Stimulated activated CD4-positive, alpha-beta T cell treated with anti-CD3 and anti-CD28 coated beads, Interleukin-1b, Interleukin-23, amount 100 ng/mL, for 1 hour (primary cell): ENCODE measurements at places on chromosomes 11 and 22.

DNA sequence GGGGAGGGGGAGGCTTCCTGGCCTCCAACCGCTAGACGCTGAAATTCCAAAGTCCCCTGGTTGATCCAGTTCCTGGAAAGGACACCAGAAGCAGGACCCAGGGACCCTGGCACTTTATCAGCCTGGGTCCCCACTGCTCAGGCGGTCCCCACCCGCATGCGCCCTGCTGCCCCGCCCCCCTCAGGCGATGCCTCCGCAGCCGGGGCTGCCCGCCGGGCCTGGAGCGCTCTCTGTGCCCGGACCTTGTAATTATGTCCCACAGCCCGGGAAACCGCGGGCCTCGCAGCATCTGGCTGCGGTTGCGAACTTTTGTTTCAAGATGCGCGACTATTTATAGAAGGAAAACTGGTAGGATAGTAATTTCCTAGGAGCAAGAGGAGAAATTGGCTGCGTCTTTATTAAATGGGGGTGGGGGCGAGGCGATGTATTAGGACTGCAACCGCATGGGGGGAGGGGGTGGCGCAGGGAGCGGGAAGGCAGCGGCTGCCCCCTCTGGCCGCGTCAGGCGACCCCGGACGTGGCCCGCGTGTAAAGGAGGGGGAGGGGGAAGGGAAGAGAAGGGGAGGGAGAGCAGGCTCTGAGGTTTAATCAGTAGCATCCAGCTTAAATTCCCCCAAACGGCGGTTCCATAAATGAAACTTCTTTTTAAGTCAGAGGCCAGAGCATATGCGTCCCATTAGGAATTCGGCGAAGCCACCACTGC is 6.1 kb downstream of the WNT7B start:
- DNase-seq, result no peak

GRCh38 chr22:37053310-37054055 is 1.9 kb downstream of the KCTD17 start:
- DNase-seq, result no peak

GRCh38 chr22:20029550-20030225 is 8.8 kb downstream of the TANGO2 start:
- no peak for DNase-seq

DNA sequence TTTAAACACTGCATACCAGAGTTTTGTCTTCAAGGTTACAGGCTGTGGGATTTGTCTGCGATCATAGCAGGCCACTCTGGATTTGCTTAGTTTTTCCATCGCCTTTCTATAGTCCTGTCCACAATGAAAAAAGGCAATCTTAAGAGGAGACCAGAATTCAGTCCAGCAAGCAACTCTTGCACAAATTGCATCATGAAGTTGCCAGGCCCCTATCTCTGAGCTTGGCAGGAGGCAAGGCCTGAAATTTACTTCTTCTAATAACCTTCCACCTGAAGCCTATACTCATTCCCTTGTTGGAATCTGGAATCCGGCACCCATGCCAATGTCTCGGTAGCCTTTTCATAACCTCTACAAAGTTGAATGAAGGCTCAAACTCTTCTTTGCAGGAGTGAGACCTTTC is 100.1 kb downstream of the NAV2 start:
- DNase-seq, result no peak

DNA sequence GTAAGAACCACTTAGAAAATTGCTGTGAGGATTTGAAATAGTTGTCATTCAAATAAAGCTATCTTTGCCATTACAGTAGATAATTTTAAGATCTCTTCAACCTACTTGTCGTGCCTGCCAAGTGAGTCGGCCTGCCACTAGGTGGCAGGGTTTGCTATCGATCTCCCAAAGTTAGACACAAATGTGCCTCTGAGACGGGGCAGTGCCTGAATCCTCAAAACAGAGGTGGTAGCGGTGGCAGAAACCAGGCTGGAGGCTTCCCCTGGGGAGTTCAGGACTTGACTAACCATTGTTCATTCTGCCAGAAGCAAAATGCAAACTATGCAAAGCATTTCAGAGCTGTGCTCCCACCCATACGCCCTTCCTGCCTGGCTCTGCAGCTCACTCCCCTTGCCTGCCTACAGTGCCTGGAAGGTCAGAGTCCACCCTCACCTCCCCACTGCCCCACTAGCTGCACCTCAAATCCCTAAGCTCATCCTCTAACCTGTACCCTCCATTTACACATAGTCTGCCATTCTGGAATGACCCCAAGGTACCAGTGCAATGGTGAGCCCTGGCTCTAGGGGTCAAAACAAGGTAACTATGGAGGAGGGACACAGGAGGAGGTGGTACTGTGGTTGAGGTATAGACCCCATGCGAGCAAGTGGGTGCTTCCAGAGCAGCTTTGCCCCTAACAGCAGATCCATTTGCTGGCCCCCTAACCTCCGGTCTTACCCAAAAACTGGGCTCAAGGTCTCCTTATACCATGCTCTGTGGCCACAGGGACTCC is 82.1 kb downstream of the C11orf58 start:
- DNase-seq, result peak; percentile 12

DNA sequence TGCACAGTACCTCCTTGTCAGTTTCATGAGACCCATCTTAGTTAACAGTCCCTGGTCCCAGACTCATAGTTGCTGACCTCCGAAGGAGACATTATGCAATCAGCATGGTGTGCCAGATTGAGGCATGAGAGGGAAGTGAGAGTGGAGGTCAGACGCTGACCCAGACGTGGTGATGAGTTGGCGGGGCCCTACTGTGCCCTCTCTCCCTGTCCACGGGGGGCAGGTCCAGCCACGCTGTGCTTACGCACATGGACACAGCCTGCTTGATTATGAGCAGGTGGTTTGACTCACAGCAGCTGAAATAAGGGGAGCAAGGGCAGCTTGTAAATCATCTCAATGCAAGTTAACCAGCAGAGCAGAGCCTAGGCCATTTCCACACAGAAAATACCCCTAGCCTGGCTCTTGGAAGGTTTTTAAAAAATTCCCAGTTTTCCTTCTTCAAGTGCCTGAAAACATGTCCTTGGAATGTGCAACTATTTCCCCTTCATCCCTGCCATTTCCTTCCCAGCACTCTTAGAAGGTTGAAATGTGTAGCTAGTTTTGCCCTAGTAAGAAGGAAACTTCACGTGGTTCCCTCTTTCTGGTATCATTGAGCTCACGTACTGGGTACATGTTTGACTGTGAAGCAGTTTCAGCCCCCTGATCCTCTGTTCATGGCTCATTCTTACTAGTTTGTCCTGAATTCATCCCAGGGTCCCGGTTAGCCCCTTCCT is 122.6 kb upstream of the SORL1-AS1 start:
- no peak for DNase-seq

GRCh38 chr22:37855462-37855861 is 6.2 kb downstream of the EIF3L start:
- DNase-seq, result no peak

GRCh38 chr11:40306938-40307548 is 1152.4 kb downstream of the LRRC4C start:
- DNase-seq, result no peak

DNA sequence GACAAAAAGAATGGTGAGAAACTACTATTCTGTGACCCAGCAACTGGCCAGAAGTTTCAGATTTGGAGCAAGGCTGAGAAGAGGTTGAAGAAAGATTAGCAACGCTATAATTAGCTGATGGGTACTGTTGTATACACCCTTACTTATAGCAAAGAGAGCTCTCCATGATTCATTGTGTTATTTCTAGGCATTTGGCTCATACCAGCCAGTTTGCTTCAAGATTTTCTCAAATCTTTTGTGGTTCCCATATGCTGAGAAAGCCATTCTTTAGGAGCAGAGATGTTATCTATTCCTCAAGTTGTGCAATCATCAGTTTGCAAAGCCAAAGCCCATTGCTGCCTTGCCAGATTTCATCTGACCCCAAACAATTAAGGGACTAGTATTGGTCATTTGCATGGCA is 179.4 kb downstream of the ETS1 start:
- no peak for DNase-seq

GRCh38 chr11:117579161-117579560 is 217.9 kb downstream of the DSCAML1 start:
- no peak for DNase-seq

GRCh38 chr22:47035425-47035881 is 273.0 kb downstream of the TBC1D22A start:
- DNase-seq, result no peak

DNA sequence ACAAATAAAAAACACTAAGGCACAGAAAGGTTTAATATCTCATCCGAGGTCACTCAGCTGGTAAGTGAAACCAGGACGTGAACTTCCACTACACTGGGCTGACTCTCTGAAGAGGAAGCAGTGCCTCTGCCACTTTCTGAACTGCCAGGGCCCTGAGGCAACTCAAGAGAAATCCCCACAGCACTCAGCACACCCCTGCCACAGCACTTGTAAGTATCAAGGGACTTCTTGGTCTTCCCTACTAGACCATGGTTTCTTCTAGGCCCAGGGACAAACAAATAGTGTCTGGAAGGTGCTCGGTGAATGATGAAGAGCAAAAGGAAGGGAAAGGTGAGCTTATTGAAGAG is 49.7 kb downstream of the RPL27A start:
- no peak for DNase-seq

DNA sequence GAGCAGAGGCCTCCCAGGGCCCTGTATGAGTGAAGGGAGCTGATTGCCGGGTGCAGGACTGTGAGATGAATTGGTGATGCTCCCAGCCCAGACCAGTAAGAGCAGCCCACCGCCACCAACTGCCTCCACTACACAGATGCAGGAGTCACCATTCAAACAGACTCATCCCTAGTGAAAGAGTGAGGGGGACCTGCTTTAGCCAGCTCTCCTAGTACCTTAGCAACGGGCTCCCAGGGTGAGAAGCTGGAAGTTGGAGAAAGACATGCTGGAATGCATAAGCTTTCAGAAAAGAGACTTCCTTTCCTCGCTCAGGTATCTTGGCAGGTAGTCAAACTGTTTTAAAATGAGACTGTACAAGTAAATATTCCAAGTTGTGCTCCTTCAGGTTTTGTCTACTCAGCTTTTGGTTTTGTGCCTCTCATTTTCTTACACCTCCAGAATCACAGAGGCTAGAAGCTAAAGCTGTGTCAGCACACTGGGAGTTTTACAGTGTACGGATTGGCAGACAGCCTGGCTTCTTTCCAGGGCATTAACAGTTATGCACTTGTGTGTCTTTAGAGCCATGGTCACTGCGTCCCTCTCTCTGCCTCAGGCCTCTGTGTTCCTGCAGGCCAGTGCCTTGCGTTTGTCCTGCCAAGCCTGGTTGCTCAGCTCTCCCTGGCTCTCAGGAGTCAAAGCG is 146.2 kb downstream of the ATXN10 start:
- no peak for DNase-seq

DNA sequence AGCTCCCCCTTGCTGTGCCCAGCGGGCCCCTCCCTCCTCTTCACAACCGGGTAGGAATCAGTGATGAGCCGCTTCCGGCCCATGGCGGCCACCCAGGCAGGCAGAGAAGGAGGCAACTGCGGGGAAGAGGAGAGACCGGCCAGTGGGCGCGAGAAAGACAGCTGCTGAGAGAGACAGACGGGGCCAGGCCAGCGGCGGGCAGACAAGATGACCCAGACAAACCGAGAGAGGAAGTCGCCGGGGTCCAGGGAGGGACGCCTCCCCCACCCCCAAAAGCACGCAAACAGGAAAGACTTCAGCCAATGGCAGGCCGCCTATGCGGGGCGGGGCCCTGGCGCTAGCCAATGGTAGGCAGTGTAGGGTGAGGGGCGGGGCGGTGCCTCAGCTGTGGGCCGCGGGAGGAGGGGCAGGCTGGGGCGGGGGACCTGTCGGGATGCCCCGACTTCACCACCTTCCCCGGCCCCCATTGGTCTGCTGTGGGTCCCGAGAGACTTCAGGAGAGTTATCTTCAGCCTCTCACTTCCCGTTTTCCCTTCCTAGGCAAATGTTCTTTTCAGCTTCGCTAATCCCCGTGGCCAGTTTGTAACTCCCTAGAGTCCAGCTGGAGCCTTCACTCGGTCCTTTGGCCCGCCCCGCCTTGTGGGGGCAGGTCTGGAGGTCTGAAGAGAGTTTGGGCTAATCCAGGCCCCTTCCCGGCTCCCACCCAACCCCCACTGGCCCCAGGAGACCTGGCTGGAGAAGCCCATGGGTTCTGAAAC is at the start of gene POLD4:
Gene POLD4 (minus strand): TSS at position 230 of the 758 bp plus-strand sequence. CDS start 147 bp downstream, at position 83.
- DNase-seq, result peak; percentile 89

- no peak for DNase-seq
These were observed 826.5 kb downstream of the KCNA4 start for GRCh38 chr11:29190313-29190712.

DNA sequence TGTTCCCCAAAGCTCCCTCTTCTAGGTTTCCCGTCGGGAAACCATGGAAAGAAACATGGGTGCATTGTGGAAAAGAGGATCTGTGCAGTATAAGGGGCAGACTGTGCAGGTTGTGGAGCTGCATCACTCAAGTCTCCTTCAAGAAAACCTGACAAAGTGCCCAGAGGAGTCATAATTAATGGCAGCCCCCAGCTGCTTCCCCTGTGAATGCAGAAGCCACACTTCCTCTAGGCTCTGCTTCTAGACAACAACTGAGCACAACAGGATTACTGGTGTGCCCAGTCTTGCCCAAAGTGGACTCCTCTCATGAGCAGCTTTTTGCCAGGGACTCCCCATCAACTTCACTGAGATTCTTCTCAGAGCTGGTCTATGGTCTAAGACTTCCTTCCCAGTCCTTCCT is 42.6 kb upstream of the SCUBE2 start:
- no peak for DNase-seq

DNA sequence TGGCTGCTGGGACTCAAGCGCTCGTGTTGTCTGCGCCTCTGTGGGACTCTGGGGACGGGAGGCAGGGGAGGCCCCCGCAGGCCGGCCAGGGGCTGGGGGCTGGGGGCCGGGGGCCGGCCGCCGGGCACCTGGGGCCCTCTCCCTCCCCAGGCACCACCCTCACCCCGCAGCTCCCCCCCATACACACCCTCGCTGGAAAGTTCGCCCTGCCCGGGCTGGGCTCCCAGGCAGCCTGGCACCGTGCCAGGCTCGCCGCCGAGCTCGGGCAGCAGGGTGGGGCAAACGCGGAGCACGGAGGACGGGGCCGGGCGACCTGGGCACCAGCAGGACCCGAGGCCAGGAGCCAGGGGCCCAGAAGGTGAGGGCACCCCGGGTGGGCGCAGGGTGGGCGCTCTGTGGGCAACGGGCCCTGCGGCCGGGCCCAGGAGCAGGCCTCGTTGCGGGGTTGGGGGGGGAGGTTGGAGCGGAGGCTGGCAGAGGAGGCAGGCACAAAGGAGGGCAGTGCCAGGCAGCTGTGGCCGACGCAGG is 76.7 kb upstream of the WNT7B start:
- no peak for DNase-seq

DNA sequence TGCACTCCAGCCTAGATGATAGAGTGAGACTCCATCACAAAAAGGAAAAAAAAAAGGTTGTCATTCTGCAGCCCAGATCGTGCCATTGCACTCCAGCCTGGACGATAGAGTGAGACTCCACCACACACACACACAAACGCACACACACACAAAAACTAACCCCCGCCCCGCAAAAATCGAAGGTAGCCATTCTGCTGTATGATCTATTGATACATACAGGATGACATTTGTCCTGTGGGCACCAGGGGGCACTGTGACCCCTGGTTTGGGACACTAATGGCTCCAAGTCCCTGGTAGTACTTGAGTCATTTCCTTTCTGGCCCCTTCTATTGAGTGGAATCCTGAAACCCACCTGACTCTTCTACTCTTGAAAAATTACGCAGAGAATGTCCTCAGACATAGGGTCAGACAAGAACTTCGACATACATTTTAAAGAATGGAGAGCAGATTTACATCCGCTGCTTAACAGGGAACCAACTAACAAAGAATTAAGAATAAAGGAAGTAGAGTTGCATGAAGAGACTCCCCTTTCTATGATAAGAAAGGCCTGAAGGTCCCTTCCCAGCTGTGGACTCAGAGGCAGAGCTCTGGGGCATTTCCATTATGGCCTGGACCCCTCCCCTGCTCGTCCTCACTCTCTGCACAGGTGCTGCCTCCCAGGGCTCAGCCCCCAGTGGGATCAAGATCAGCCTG is 35.0 kb upstream of the PRAME start:
- peak; percentile 19 for DNase-seq

- DNase-seq, result no peak
These were observed at the start of gene MMP7 for GRCh38 chr11:102530558-102530957. TSS of gene MMP7 (minus strand) at chr11:102530747. CDS start at chr11:102530700, 47 bp downstream.
